IPS DF 6.9 (cell line): ENCODE measurements at places on chromosomes 3 and 15.

- DNase-seq = no peak
Observed at GRCh38 chr3:181358562-181358961, 353.2 kb upstream of the SOX2 start.

- no peak for DNase-seq
Observed at GRCh38 chr3:127667119-127667681, 5.6 kb upstream of the ABTB1 start.

- no peak for DNase-seq
Observed at GRCh38 chr15:39948817-39949216, 14.9 kb downstream of the EIF2AK4 start.

DNA sequence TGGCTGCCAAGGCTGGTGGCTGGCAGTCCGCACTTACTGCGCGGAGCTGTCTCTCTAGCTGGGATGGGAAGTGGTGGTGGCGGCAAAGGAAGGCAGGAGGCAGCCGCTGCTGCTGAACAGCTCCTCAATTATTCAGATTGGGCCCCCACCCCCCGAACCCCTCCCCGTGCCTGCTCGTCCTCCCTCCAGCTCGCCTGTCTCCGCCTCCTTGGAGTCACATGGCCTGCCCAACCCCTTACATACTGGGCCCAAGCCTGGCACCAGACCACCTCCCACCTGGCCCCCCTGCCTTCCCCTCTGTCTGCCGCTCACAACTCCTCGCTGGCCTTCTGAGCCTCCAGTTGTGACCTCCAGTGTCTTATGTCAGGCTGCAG is at the start of gene SLC7A14:
SLC7A14 (minus strand) TSS at position 139 of the 374 bp plus-strand sequence. CDS start 59,139 bp downstream, outside the sequence.
- no peak for DNase-seq
